ENCODE measurements at places on chromosomes 12 and 14.

DNA sequence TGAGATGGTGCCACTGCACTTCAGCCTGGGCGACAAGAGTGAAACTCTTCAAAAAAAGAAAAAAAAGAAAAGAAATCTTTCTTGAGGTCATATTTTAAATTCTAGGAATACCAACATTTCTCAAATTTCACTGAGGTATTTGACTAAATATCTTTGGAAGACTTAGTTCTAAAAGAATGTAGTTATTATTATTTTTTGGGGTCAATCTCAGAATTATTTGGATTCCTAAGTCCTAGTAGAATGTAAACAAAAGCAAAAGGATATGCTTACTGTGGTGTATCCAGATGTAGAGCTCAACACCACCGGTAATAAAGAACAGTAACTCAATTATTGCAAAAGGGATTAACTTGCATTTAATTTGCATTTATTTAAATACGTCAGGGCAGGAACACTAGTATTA lies 25.0 kb downstream of the PRICKLE1 start:
- no peaks in the 10 kb centered on the region for H3K4me1 ChIP-seq
- H3K4me3 ChIP-seq: no peak overlapping the region
- no peak for DNase-seq
- no peaks in the 10 kb centered on the region for H3K36me3 ChIP-seq
- no peak overlapping the region for H3K27ac ChIP-seq
- no peaks in the 10 kb centered on the region for H3K27me3 ChIP-seq

GRCh38 chr12:132739600-132740312 lies 21.9 kb downstream of the ANKLE2 start:
- no peak for DNase-seq
- peaks cover 13% of the 10 kb centered on the region for H3K4me1 ChIP-seq
- H3K27ac ChIP-seq: no peak overlapping the region
- H3K36me3 ChIP-seq: peaks cover 77% of the 10 kb centered on the region
- H3K27me3 ChIP-seq: no peaks in the 10 kb centered on the region

DNA sequence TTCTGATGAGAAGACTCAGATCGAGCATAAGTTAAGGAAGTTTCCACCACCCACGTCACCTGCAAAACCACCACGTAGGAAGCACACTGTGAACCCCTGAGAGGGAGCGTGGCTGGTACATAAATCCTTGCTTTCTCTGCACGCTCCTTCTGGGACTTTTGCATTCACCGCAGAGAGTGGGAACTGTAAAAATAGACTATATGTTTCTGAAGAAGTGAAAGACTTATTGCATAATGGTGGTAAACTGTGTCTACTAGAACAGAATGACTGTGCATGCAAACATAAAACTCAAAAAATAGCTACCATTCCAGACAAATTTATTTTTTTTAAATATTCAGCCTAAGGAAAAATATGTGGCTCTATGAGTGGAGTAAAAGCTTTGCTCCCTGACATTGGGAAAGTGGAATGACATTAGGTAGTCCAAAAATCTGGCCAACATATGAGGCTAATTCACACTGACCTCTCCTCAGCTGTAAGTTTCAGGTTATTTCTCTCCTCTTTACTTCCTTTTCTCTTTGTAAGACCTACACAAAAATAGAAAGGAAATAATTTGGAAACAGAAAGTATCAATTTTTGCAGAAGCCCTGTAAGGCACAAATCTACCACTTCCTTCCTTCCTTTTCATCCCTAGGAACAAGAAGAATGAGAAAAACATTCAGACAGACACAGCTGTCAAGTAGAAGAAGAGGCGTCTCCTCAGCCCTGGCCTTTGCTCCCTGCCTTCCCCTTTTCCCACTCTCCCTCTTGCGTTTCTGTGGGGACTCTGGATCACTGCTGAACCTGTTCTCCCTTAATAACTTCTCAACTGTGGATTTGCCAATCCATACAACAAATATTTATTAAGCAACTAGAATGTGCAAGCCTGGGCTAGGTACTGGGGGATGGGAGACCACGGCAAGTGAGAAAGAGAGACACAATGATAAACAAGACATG lies 264.3 kb upstream of the FOXN3 start:
- H3K36me3 ChIP-seq: peaks cover 17% of the 10 kb centered on the region
- DNase-seq: peak; percentile 75
- H3K27me3 ChIP-seq: no peaks in the 10 kb centered on the region
- H3K4me1 ChIP-seq: peaks cover 43% of the 10 kb centered on the region

GRCh38 chr14:54532111-54533012 lies 22.7 kb downstream of the CGRRF1 start:
- no peaks in the 10 kb centered on the region for H3K27me3 ChIP-seq
- DNase-seq: no peak
- H3K27ac ChIP-seq: no peak overlapping the region
- H3K4me3 ChIP-seq: no peak overlapping the region
- H3K36me3 ChIP-seq: peaks cover 6% of the 10 kb centered on the region
- no peaks in the 10 kb centered on the region for H3K4me1 ChIP-seq

DNA sequence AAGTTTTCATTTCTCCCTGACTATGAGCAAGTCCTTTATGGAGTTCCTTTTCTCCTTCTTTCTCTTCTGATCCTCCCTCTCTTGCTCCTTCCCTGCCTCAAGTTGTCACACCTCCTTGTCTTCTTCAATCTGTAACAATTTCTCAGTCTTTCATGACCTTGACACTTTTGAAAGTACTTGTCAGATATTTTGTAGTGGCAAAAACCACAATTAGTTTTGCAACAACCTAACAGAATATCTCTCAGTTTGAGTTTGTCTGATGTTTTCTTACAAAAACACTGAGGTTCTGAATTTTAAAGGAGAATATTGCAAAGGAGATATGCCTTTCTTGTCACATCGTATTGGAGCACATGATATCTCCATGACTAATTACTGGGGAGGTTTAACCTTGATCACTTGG lies 4.1 kb upstream of the CRADD start:
- H3K4me1 ChIP-seq: peaks cover 22% of the 10 kb centered on the region
- DNase-seq: no peak
- H3K27ac ChIP-seq: no peak overlapping the region
- H3K27me3 ChIP-seq: peaks cover 12% of the 10 kb centered on the region
- peaks cover 2% of the 10 kb centered on the region for H3K36me3 ChIP-seq

DNA sequence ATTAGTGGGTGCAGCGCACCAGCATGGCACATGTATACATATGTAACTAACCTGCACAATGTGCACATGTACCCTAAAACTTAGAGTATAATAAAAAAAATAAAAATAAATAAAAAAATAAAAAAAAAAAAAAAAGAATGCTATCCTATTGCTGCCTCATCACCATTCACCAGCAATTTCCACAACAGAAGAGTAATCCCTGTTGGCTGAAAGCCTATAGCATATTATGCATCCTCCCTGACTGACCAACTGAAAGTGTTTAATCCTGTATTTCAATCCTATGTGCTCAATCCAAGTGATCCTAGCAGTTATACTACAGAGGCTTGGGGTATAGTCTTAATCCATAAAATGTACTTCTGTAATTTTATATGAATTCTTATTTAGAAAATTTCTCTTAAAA lies 18.5 kb downstream of the DICER1 start:
- H3K4me1 ChIP-seq: peaks cover 69% of the 10 kb centered on the region
- H3K36me3 ChIP-seq: peaks cover 2% of the 10 kb centered on the region
- DNase-seq: no peak
- no peak overlapping the region for H3K27ac ChIP-seq
- H3K27me3 ChIP-seq: no peaks in the 10 kb centered on the region

- no peak overlapping the region for H3K4me3 ChIP-seq
- H3K27me3 ChIP-seq: no peaks in the 10 kb centered on the region
- H3K4me1 ChIP-seq: no peaks in the 10 kb centered on the region
- peaks cover 22% of the 10 kb centered on the region for H3K36me3 ChIP-seq
These were observed 22.4 kb downstream of the EIF2B2 start for GRCh38 chr14:75025082-75025481.

- no peaks in the 10 kb centered on the region for H3K4me1 ChIP-seq
- no peak for DNase-seq
- no peak overlapping the region for H3K27ac ChIP-seq
- H3K27me3 ChIP-seq: peaks cover 10% of the 10 kb centered on the region
- H3K36me3 ChIP-seq: no peaks in the 10 kb centered on the region
- H3K4me3 ChIP-seq: no peak overlapping the region
These were observed 51.7 kb upstream of the RTL1 start for GRCh38 chr14:100955201-100955600.

GRCh38 chr14:69675877-69676416 lies 64.6 kb downstream of the SUSD6 start:
- no peaks in the 10 kb centered on the region for H3K27me3 ChIP-seq
- no peak for DNase-seq
- peaks cover 78% of the 10 kb centered on the region for H3K4me1 ChIP-seq
- H3K27ac ChIP-seq: peak overlapping the region; percentile 98

DNA sequence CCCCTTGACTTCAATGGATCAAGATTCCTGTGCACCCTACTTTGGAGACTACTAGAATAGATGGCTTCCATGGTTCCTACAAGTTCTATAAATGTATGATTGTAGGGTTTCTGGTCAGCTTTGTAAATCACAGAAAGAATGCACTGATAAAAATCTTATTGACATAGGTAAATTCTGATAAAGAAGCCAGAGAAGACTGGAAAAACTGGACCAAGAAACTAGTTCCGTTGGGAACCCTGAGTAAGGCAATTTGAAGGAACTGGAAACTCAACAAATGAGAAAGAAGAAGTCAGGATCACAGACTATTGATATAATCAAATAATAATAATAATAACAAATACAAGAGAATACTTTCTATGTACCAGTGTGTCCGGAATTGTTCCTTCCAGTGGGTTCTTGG lies 15.4 kb upstream of the MGST1 start:
- H3K4me3 ChIP-seq: no peak overlapping the region
- H3K27ac ChIP-seq: no peak overlapping the region
- no peaks in the 10 kb centered on the region for H3K36me3 ChIP-seq
- no peaks in the 10 kb centered on the region for H3K4me1 ChIP-seq
- H3K27me3 ChIP-seq: no peaks in the 10 kb centered on the region

DNA sequence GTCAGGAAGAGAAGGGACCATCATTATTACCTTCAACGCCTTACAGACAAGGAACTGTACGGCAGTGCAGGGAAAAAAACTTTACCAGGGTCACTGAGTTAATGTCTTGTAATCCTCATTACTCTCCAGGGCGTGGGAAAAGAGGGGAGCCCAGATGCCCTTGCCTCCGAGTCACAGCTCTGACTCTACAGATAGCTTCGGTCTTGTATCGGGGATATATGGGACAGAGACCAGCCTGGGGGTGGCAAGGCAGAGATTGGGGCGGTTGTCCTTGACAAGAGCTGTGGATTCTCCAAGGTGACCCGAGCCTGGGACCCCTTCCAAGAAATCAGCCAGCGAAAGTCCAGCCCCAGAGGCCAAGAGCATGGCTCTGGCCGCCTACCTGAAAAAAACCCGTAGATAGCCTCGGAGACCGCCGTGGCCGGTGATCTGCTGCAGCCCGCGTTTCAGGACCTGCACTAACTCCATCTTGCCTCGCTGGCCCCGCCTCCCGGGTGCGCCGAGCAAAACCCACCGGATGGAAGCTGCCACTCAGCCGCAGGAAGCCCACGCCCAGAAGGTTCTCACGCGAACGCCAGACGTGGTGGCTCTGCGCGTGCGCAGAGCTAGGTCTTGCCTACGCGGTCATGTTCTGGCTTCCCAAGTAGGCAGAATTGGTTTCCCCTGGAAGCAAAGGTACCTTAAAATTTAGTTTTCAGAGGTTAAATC lies at the start of gene NDUFA12:
Gene NDUFA12 (minus strand): TSS at position 485 of the 708 bp plus-strand sequence. CDS start 17 bp downstream, at position 468.
- peak within 1 kb of the TSS; percentile 91 for H3K27ac ChIP-seq
- H3K4me1 ChIP-seq: peaks cover 50% of the 10 kb centered on the region
- H3K36me3 ChIP-seq: peaks cover 32% of the 10 kb centered on the region
- peak; percentile 96 for DNase-seq
- H3K27me3 ChIP-seq: peaks cover 3% of the 10 kb centered on the region

DNA sequence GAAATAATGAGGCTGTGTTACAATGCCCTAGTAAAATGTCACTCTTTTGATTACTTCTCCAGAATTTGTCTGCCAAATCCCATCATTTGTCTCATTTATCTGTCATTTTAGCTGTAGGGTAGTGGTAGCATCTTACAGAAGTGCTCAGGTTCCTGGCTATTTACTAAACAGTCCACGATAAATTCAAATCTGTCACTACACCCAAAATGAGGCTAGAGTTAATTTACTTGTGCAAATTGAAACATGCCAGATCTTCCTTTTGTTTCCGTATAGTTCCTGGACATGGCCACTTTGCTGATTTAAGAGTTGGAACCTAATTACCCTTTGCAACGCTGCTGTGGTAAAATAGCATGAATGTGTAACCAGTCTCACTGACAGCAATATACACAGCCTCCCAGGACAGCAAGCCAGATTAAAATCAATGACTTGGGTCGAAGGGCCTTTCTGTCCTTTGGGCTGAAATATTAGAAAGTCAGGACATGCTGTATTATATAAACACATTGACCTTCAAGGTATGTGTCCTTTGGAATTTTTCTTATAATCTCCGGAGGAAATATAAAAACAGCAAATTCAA lies 485.4 kb downstream of the MDGA2 start:
- no peaks in the 10 kb centered on the region for H3K4me1 ChIP-seq
- no peaks in the 10 kb centered on the region for H3K27me3 ChIP-seq
- no peak for DNase-seq
- no peak overlapping the region for H3K4me3 ChIP-seq

- no peak for DNase-seq
- H3K36me3 ChIP-seq: peaks cover 3% of the 10 kb centered on the region
- H3K4me1 ChIP-seq: peaks cover 2% of the 10 kb centered on the region
- no peak overlapping the region for H3K27ac ChIP-seq
These were observed 218.8 kb downstream of the DPF3 start for GRCh38 chr14:72675126-72675525.

DNA sequence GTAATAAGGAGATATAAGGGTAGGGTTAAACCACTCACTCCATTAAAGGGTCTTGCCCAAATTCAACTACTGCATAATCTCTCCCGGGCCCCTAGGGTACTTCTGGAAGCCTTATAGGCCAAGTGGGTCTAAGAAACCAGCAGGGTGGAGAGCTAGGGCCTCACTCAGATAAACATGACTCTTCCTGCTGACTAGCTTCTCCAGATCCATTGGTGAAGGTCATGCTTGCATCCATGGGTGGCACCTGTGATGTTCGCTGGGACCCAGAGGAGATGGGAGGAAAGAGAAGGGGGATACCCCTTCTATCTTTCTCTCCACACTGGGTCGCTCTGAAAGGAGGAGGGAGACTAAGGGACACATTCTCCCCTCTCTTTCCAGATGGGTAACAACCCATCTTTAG lies 36.1 kb upstream of the HIGD1C start:
- no peak overlapping the region for H3K4me3 ChIP-seq
- H3K4me1 ChIP-seq: peaks cover 16% of the 10 kb centered on the region
- no peak for DNase-seq
- no peaks in the 10 kb centered on the region for H3K27me3 ChIP-seq
- H3K27ac ChIP-seq: no peak overlapping the region

Data from activated naive CD8-positive, alpha-beta T cell treated with anti-CD3 and anti-CD28 coated beads, Interleukin-2, amount 50 U/mL, for 24 hours (primary cell).